ENCODE measurements at places on chromosomes 7 and 10. TPM values are rescaled to one million over a fixed set of nuclear protein-coding genes. Genes with fewer than 3 reads are reported as not detected.
A peak's percentile ranks its signal among the peaks of the same experiment; 100 is the strongest.

DNA sequence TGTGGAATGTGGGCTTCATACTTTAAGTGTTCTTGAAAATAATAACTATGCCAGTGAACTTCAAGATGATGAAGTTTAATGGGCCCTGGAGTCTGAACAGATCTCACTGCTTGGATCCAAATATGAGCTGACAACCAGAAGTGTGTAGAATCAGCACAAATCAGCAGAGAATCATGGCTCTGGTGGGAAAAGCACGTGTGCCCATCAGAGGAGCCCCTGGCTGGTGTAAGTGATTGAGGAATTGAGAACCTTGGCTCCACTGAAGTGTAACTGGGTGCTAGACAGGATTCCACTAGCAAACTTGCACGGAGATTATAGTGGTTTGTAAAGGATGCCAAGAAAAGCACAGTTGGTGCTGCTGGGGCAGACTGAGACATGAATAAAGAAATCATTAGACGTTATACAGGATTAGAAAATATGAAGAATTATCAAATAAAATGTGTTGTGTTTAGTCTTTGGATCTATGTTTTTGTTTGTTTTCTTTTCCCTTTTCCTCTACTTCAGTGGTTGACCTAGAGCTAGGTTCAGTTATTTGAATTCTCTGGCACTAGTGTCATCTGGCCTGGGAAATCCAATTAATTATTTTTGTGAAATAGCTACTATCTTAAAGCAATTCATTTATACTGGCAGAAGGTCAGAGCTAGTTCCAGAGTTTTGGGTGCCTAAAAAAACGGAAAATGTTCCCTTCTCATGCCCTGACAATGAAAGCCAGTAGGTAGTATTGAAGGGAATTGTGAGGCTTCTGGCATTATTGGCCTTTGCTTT lies 175.7 kb upstream of the MEOX2 start:
- ATAC-seq = no peak

GRCh38 chr10:2611603-2612002 lies 455.7 kb upstream of the PFKP start:
- ATAC-seq = no peak

GRCh38 chr10:36538953-36539586 lies 586.3 kb upstream of the ANKRD30A start:
- peak; percentile 91 for ATAC-seq

DNA sequence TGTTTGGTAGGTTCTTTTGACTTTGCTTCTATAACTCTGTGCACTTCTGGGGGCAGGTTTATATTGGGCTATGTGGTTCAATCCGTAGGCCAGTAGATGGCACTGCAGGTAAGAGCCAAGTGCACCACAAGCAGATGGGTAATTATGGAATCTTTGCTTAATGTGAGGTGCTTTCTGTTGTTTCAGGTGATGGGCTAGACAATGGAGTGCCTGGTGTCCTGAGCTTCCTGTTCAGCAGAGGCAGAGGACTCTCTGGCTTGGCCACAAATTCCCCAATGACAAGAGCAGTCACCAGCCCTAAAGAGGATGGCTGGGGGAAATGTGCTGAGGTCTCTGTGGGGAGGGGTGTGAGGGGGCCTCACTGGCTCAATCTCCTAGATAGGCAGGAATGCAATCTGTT lies 455.0 kb downstream of the CCSER2 start:
- peak; percentile 91 for ATAC-seq

- no peak for ATAC-seq
Observed at GRCh38 chr7:382043-382400, 92.1 kb downstream of the FOXL3 start.

DNA sequence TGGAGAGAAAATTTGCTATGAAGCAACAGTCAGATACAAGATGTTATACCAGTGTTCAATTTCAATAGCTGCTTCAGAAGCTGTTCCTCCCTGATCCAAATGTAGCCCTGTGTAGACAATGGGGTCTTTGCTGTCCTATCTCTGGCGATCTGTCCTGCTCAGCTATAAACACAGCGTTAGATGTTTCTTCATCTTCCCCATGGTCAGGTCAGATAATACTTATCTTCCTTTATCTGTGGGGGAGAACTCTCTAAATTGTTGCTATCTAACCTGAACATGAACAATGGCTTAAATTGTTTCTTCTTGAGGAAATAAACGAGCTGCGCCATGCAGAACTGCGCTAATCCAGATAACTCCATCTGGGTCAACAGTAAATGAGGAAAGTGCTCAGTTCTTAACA lies 15.6 kb upstream of the KIAA1217 start:
- no peak for ATAC-seq

GRCh38 chr10:7030134-7030855 lies 380.5 kb downstream of the SFMBT2 start:
- no peak for ATAC-seq

- ATAC-seq = peak; percentile 97
Observed at GRCh38 chr7:50502001-50502684, 52.0 kb upstream of the FIGNL1 start.

GRCh38 chr7:146862415-146862814 lies 745.8 kb downstream of the CNTNAP2 start:
- peak; percentile 47 for ATAC-seq

DNA sequence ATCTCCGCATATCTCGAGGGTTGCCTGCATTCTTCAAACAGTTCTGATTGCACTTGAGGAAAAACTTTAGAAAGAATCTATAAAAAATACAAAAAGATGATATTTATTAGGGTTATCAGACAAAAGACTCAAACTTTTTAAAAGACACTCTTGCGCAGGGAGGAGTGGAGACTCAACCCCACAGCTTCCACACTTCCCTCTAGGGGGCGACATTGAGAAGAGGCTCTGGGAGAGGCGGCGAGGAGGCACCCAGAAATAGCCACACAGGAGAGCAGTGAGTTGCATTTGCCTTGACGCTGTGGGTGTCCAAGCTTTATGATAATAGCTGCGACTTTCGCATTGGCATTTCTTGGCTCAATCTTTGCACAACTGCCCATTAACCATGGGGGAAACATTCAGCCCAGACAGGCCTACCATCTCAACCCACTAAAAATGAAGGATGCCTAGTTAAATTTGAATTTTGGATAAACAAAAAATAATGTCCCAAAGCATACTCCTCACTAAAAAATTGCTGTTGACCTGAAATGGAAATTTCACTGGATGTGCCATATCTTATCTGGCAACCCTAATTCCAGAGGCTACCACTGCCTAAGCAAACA lies 86.2 kb downstream of the EBF3 start:
- ATAC-seq = no peak

DNA sequence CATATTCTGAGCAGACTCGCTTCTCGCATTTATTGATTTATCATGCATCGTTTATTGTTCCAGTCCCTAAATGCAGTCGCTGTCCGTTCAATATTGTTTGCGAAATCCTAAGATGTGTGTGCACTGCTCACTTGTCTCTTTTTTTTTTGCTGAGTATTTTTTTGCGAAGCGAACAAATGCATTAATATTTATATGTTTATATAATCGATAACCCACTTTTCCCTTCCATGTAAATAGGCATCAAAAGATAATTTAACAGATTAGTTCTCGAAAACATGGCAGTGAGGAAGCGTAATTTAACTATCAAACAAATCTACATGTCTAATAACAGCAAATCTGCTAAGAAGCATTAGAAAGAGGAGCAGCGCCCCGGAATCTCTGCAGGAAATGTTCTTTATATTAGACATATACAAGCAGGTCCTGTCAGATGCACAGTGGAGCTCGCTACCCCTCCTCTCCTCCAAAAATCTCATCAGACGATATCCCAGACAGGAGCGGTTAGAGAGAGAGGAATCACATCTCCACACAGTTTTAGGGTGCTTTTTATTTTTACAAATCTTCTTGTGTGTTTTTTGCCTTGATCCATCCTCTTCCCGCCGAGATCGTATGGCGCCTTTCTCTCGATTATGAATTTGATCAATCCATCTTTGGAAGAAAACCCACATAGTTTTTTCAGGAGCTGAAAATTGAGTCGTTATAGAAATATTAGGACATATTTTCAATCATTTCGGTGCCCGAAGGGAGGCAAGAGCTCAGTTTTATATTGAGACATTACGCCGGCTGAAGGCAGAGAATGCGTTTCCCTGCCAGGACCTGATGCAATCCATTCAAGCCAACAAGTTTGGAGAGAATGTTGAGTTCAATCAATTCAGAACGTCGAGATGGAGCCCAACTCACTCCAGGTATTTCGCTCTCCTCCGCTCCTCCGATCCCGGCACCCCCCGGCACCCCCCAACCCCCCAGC lies at the start of gene ARID5B:
Gene ARID5B (plus strand): TSS at position 871 of the 964 bp plus-strand sequence. CDS start 11 bp downstream, at position 882.
- no peak for ATAC-seq

HOXA3 gene
- total RNA-seq = 30.2 TPM

GATA3 gene
- total RNA-seq = 0.52 TPM

ATRNL1 gene
- total RNA-seq = 2.5 TPM

AKR1D1 gene
- 0.05 TPM for total RNA-seq

NME8 gene
- total RNA-seq = not detected

RAMP3 gene
- 0.63 TPM for total RNA-seq

C7orf57 gene
- total RNA-seq = not detected

CPXM2 gene
- total RNA-seq = 0.75 TPM

TMEM60 gene
- total RNA-seq = 17.4 TPM

ZNF487 gene
- total RNA-seq = 3.8 TPM

FAM107B gene
- total RNA-seq = 19.2 TPM

NUTM2A gene
- total RNA-seq = 2.3 TPM
